ENCODE measurements at places on chromosomes 3 and 15. TPM values are rescaled to one million over a fixed set of nuclear protein-coding genes. Genes with fewer than 3 reads are reported as not detected.
A peak's percentile ranks its signal among the peaks of the same experiment; 100 is the strongest.

DNA sequence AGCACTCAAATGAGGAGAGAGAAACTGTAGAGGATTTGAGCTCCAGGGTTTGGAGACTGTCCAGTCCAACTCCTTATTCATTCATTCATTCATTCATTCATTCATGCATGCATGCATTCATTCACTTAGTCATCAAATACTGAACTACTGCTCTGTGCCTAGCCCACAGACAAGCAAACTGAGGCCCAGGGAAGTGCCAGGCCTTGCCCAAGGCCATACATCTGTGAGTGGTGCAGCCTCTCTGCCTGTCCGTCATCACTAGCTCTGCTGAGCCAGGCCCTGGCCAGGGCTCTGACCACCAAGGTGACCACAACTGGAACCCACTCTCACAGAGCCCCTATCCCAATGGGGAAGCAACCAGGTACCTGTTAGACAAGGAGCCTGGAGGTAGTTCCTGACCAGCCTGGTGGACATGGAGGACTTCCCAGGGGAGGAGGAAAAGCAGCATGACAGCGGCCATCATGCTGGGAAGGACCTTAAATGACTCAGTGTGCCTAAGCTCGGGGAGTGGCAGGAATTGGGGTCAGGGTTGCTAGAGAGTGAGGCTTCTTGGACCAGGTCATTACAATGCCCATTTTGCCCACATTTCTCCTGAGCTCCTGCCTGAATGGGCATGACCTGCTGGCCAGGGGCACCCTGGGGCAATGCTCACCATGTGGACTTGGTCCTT, 27.5 kb upstream of the RPL29 start:
- H3K4me3 ChIP-seq: no peak overlapping the region
- H3K27ac ChIP-seq: no peak overlapping the region
- no peaks in the 10 kb centered on the region for H3K4me1 ChIP-seq
- DNase-seq: no peak

GRCh38 chr3:42134867-42135464, 43.8 kb downstream of the TRAK1 start:
- no peak for DNase-seq
- no peaks in the 10 kb centered on the region for H3K36me3 ChIP-seq
- no peaks in the 10 kb centered on the region for H3K4me1 ChIP-seq
- no peak overlapping the region for H3K4me3 ChIP-seq
- no peaks in the 10 kb centered on the region for H3K27me3 ChIP-seq
- no peak overlapping the region for H3K27ac ChIP-seq

DNA sequence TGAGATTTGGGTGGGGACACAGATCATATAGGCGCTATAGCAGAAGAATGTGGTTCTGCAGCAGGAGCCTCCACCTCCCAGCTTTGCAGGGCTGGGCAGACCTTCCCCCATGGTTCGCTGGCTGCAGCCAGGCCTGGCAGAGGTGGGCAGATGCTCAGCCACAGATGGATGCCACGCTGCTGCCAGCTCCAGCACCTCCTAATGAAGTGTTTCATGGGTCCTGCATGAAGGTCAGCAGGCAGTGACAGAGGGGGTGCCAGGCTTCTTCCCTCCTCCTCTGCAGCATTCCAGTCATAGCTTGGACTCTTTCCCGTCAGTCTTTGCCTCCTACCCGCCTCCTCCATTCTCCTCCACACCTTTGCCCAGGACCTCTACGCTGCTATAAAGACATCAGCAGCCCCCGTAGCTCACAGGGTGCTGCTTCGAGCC, 85.9 kb downstream of the SLCO3A1 start:
- no peak overlapping the region for H3K4me3 ChIP-seq
- H3K36me3 ChIP-seq: no peaks in the 10 kb centered on the region
- H3K27ac ChIP-seq: no peak overlapping the region

DNA sequence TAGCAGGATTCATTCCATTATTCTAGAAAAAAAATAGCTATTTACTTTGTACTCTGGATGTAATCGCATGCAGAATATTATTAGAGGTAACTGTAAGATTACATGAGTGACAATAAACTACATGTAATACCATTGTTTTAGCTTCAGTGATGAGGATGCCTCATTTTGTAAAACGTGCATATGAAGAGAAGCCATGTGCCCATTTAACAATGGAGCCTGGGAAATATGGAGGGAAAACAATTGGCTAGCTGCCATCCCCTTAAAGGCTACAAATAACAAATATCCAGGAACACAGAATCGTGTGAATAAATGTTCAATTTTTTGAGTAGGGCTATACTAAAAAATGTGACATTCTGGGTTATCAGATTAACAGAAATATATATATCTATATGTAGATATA, 151.1 kb downstream of the SAMMSON start:
- H3K4me3 ChIP-seq: no peak overlapping the region
- H3K4me1 ChIP-seq: no peaks in the 10 kb centered on the region
- DNase-seq: no peak
- H3K27me3 ChIP-seq: no peaks in the 10 kb centered on the region

- no peaks in the 10 kb centered on the region for H3K36me3 ChIP-seq
- H3K27ac ChIP-seq: no peak overlapping the region
- H3K4me1 ChIP-seq: no peaks in the 10 kb centered on the region
- no peak for DNase-seq
Observed at GRCh38 chr15:53837263-53837662, 77.8 kb upstream of the WDR72 start.

GRCh38 chr3:149657321-149657925, 402 bp downstream of the WWTR1 start:
- no peaks in the 10 kb centered on the region for H3K27me3 ChIP-seq
- peak overlapping the region; percentile 47 for H3K4me3 ChIP-seq
- no peak overlapping the region for H3K27ac ChIP-seq
- DNase-seq: no peak
- no peaks in the 10 kb centered on the region for H3K36me3 ChIP-seq
- H3K4me1 ChIP-seq: no peaks in the 10 kb centered on the region

DNA sequence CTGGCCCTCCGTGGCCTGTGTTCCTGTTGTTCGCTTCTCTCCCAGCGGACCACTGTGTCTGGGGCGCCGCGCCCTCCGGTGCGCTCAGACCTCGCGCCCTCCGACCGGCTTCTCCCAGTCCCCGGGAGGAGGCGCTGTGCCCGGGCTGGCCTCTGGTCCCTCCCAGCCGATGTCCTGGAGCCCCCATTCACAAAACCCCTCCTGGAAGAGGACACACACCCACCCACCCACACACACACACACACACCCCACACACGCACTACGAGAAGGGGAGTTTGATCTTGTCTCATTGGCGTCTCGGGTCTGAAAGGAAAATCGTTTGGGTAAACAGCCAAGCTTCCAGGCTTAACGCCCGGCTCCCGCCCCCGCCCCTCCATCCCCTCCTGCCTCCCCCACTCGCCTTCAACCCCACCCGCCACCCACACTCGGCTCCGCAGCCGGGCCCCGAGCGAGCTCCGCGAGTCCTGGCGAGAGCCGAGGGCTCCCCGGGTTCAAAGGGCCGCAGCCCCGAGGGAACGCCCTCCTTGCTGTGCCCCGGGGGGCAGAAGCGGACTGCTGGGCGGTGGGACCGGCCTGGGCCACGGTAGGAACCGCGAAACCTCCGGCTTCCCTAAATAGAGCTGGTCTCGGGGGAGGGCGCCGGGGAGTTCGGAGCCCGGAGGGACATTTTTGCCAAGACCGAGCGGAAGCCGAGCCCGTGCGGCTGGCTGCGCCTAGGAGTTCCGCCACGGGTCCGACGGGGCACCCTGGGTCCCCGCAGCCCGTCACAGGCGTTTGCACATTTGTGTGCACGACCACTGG, 23.6 kb downstream of the NR2F2 start:
- no peaks in the 10 kb centered on the region for H3K36me3 ChIP-seq
- no peak for DNase-seq
- no peak overlapping the region for H3K27ac ChIP-seq
- H3K27me3 ChIP-seq: peaks cover 60% of the 10 kb centered on the region
- H3K4me1 ChIP-seq: peaks cover 7% of the 10 kb centered on the region

DNA sequence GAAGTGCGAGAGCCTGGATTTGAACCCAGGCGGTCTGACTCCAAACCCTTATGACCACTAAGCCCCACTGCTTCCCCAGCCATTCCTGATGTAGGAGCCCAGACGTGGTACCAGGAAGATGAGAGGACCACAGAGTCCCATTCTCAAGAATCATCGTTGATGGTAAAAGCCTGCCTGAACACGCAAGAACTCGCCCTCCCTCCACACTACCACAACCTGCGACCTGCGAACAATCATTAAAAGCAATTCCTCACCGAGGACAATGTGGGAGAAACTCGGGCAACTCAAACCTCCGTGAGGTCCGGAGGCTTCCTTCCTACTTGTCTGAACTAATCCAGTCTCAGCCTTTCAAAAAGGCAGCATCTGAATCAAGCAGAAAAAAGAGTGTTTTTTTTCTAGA, 10.3 kb downstream of the MAGI1 start:
- no peak overlapping the region for H3K27ac ChIP-seq
- H3K4me1 ChIP-seq: no peaks in the 10 kb centered on the region
- no peak for DNase-seq
- no peak overlapping the region for H3K4me3 ChIP-seq
- H3K27me3 ChIP-seq: no peaks in the 10 kb centered on the region
- H3K36me3 ChIP-seq: no peaks in the 10 kb centered on the region

DNA sequence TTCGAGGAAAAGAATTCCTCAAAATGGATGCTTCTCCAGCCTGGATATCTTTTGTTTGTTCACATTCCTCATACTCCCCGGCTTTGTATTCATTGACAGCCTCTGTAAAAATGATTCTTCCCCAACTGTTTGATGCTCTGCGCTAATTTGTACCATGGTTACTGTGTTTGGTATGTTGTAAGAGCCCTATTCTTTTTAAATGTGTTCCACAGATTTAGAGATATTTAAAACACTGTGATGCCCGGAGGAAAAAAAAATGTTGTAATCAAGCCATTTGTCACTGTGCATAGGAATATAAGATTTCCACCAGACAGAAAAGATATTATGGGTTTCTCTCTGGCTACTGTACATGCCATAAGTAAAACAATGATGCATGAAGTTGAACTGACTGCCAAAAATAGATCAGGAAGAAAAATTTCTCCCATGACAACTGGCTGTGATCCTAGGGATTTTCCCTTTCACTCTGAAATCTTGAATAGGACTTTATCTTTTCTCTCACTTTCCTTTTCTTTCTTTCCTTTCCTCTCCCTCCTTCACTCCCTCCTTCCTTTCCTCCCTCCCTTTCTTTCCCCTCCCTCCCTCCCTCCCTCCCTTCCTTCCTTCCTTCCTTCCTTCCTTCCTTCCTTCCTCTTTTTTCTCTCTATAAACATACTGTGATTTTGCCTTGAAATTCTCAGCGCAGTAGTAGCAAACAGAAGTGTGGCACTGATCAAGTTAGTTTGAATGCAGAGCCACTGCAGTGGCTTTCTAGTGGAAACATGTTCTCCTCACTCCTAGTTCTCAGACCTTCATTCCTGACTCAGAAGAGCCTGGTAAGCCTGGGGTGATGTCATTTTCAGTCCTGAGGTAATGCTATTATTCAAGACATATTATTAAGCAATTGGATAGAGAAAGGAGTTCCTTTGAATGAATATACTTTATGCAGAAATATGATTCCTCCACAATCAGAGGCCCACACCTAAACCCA, 254.9 kb upstream of the TBL1XR1 start:
- no peaks in the 10 kb centered on the region for H3K27me3 ChIP-seq
- DNase-seq: no peak
- no peak overlapping the region for H3K27ac ChIP-seq
- H3K4me3 ChIP-seq: no peak overlapping the region
- no peaks in the 10 kb centered on the region for H3K36me3 ChIP-seq

DNA sequence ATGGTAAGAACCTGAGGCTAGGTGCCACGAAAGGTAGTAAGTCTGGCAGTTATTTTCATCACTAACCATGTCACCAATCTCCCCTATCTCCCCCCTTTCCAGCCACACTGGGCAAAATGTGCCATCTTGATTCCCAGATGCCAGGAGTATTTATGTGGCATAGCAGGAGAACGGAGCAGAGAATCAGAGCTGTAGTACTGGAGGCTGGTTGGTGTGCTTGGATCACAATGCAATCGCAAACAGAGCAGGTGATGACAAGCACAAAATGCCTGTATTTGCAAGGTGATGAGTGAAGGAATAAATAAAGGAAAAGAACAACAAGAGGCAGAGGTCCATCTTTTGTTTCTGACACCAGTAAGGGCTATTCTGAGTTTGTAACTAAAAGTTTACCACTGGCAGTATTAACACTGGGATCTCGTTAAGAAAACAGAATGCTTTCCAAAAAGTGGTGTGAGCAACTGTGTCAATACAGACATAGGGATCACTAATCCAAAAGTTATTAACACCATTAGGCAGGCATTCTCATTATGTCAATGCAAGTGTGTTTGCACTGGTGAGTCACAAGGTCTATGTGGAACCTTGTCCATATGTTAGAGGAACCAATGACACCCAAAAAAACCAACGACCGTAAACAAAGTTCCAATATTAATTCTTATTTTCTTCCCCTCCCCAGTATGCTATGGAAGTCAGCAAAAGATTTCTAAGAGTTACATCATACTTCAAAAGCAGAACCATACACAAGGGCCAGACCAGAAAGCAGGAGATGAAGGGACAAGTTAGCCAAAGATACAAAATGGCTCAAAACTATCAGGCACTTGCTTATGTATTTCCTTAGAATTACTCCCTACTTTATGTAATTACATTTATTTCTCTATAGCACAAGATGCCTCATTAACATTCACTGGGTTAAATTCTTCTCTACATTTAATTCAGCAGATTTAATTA, 556.6 kb downstream of the FOXP1 start:
- no peak overlapping the region for H3K27ac ChIP-seq
- peaks cover 12% of the 10 kb centered on the region for H3K36me3 ChIP-seq
- no peak for DNase-seq
- no peaks in the 10 kb centered on the region for H3K27me3 ChIP-seq

GRCh38 chr3:77935418-77935817, 895.5 kb downstream of the ROBO2 start:
- H3K27me3 ChIP-seq: no peaks in the 10 kb centered on the region
- H3K4me1 ChIP-seq: no peaks in the 10 kb centered on the region
- H3K4me3 ChIP-seq: no peak overlapping the region
- H3K36me3 ChIP-seq: no peaks in the 10 kb centered on the region

Gene PLA1A
- total RNA-seq: not detected

Gene GOLGA8H
- total RNA-seq: not detected

Gene SERINC4
- not detected for total RNA-seq

Gene ANP32A
- 111 TPM for total RNA-seq

Gene CHRFAM7A
- total RNA-seq: 1.8 TPM

Gene GOLGA6L7
- total RNA-seq: not detected

Gene STXBP5L
- not detected for total RNA-seq

Gene GUCA1C
- total RNA-seq: not detected

Measured in naive thymus-derived CD4-positive, alpha-beta T cell (primary cell).